H54 (cell line): ENCODE measurements at places on chromosomes 5 and 9.

DNA sequence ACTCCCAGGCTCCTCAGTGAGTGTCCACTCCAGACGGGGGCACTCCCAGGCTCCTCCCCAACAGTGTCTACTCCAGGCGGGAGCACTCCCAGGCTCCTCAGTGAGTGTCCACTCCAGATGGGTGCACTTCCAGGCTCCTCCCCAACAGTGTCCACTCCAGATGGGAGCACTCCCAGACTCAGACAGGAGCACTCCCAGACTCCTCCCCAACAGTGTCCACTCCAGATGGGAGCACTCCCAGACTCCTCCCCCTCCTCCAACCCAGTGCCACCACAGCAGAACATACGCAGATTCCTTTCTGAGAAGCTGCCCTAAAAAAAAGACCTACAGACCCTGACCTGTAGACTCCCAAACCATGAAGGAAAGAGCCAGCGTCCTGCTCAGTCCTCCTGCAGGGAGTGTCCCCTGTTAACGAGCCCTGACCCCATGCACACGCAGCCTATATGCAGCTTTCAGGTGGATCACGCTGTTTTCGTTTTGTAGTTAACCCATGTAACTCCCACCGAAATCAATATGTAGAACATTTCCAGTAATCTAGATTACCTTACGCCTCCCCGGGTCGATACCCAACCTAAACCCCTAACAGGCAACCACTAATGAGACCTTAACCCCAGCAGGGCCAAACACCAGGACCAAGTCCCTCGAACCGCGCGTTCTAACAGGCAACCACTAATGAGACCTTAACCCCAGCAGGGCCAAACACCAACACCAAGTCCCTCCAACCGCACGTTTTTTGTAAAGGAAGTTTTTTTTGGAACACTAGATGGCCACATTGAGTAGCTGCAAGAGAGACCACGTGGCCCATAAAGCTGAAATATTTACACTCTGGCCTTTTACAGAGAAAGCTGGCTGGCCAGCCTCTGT, 15.7 kb downstream of the PNPLA7 start:
- DNase-seq: peak; percentile 80

GRCh38 chr9:17660158-17660557, 81.3 kb downstream of the SH3GL2 start:
- no peak for DNase-seq

GRCh38 chr5:170720984-170721383, 62.5 kb upstream of the GABRP start:
- no peak for DNase-seq

DNA sequence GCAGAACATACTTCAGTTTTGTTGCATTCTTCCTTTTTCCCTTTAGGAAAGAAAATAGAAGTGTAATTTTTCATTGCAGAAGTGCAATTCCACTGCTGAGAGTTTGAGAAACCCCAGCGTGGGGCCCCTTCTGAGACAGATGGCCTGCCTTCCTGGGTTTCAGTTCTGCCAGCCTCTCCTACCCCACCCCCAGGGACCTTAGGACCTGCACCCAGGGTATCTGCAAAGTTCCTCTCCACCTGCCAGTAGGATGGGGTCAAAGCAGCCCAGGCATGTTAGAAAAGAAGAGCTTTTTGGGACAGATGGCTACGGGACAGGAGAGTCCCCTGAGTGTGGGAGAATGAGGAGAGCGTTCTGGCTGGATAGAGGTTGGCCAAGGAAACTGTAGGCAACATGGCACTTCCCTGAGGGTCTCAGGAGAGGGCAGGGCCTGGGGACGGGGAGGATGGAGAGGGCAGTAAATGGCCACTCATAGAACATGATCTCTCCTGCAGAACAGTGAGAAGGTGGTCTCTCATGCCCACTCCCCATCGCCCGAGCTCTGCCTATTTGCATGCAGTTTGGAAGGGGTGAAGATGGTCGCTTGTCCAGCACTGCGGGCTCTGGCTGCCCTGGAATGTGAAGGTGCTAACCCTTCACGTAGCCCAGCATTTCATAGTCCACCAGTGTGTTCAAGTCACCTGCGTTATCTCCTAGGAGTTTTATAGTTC, at the start of gene TIFAB:
TIFAB (minus strand) TSS at position 31 of the 710 bp plus-strand sequence. CDS start 2,412 bp downstream, outside the sequence.
- no peak for DNase-seq

DNA sequence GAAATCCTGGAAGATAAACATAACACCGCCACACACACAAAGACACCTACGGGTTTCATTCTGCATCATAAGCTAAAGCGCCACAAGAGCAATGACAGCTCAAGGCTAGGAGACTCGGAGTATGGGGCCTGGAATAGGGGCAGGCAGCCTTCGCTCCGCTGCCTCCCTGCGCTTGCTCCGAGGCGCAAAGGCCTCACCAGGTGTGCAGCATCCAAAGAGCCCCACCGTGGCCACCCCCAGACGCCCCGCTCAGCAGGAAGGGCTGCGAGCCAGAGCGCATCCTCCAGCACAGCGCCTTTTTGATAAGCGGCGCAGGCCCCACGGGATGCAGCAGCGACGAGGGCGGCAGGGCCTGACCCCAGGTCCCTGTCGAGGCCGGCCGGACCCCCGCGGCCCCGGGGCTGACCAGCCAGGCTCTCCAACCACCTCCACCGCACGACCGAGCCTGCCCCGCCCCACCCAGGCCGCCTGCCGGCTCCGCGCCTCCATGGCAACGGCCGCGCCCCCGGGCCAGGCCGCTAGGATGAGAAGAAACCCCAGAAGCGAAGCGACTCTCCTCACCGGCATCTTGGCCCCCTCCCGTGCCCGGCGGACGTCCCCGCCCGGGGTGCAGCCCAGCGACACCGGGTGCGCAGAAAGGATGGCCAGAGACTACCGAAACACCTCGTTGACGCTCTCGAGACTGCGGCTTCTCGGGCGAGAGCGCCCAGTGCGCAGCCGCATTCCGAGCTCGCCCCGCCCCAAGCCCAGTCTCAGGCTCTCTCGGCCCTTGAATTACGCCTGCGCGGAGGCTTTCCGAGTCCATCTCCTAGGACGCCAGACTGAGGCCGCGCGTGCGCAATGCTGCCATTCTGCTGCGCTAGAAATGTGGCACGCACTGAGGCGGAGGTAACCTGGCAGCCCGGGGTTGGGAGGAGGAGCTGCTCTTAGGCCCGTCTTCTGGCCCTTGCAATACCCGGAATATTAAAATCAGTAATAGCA, at the start of gene KIF3A:
KIF3A (minus strand) TSS at position 694 of the 981 bp plus-strand sequence; CDS start at position 567, 127 bp downstream.
- DNase-seq: peak; percentile 99

DNA sequence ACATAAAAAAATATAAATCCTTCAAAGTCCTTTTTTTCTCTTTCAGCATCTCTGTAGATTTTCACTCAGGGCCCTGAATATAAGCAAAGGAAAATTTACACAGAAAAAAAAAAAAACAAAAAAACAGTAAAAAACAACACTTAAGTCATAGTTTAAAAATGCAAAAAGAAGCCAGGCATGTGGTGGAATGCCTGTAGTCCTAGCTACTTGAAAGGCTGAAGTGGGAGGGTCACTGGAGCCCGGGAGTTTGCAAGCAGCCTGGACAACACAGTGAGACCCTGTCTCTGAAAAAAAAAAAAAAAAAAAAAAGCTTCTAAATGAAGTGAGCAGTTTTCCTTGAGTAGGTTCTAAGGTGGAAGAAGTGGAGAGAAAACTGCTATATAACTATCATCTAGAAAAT, 55.0 kb upstream of the BNC2 start:
- DNase-seq: no peak

DNA sequence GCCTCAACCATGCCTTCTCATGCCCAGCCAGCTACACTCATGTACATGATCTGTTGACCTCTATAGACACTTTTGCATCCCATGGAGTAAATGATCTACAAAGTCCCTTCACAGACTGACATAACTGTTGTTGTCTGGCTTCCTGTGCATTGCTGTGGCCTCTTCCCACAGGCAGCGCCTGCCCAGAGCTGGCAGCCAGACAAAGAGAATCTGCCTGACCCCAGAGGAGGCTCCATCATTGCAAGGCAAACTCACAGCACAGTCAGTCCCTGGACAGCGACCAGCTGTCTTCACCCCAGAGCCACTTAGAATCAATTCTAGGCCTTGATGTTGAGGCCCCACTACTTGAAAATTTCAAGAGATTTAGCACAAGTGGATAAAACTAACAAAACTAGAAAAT, 65.5 kb downstream of the INSYN2B start:
- DNase-seq: no peak

- no peak for DNase-seq
Measured at GRCh38 chr5:161095953-161096352, 243.9 kb upstream of the ATP10B start.

GRCh38 chr5:61697809-61698558, 365.9 kb downstream of the ZSWIM6 start:
- DNase-seq: no peak

DNA sequence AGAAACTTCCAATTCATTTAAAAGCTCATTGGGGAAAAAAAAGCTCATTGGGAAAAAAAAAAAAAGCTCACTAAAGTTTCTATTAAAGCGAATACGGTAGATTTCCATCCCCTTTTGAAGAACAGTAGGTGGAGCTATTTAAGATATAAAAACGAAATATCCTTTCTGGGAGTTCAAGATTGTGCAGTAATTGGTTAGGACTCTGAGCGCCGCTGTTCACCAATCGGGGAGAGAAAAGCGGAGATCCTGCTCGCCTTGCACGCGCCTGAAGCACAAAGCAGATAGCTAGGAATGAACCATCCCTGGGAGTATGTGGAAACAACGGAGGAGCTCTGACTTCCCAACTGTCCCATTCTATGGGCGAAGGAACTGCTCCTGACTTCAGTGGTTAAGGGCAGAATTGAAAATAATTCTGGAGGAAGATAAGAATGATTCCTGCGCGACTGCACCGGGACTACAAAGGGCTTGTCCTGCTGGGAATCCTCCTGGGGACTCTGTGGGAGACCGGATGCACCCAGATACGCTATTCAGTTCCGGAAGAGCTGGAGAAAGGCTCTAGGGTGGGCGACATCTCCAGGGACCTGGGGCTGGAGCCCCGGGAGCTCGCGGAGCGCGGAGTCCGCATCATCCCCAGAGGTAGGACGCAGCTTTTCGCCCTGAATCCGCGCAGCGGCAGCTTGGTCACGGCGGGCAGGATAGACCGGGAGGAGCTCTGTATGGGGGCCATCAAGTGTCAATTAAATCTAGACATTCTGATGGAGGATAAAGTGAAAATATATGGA, at the start of gene PCDHGA12:
PCDHGA12 (plus strand) TSS at position 176 of the 782 bp plus-strand sequence; CDS start at position 429, 253 bp downstream.
- DNase-seq: no peak

DNA sequence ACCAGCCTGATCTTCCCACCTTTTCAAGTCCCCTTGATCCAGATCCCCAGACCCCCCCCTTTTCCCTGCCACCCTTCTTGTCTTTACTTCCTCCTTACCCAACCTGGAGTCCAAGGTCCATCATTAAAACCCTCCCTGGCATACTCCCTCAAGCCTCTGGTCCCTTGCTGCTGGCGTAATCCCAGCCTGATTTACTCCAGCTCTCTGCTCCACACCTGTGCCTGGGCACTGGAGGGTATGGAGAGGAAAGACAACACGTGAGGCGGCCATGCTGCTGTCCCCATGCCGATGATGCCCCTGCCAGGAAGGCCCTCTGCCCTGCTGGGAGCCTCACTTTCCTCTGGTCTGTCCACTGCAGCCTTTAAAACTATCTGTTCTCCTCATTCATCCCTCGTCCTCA, 5.1 kb downstream of the B4GALT7 start:
- no peak for DNase-seq

GRCh38 chr5:40378396-40379177, 301.1 kb upstream of the PTGER4 start:
- no peak for DNase-seq

DNA sequence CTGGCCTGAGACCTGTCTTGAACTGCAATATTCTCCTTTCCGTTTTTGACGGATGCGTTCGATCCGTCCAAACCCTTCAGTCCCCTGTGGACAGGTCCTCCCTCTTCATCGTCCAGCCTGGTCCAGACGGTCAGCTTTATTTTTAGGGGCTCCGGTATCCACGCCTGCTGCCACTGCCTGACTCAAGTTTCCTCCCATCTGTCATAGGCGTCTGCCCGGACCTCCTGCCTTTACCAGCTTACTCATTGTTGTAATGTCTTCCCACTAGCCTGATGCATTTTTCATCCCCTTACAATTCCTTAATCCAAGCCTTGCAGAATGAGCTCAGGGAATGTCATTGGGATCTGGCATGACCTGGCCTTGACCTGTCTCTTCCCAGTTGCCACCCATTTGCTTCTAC, 145.8 kb downstream of the TENT4A start:
- DNase-seq: no peak

- DNase-seq: no peak
Measured at GRCh38 chr5:36661456-36662220, 55.2 kb downstream of the SLC1A3 start.

- DNase-seq: no peak
Measured at GRCh38 chr9:89952401-89952800, 347.6 kb downstream of the GADD45G start.

DNA sequence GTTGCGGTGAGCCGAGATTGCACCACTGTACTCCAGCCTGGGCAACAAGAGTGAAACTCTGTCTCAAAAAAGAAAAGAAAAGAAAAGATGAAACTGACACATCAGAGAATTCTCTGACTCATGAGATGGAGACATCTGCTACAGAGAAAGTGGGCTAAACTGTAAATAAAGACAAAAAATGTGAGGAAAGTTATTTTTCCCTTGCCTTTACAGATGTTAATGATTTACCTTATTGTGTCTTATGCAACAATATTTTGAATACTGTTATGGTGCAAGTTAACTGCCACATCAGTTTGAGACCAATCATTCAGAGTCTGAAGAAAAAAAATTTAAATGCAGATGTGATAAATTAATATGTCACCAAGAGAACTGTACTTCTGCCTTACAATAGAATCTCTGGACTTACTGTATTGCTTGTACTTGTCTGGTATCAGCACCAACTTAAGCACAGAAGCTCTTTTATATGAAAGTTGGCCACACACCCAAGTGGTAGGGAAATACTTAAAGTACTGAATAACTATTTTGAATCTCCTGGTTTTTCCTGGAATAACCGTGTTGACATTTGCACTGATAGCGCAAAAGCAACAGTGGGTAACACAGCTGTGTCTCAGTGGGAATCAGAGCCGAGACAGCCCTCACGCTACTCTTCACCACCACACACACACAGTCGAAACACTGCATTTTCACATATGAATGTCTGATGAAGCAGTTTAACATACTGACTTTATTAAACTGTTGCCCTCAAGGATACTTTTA, 169.9 kb downstream of the FANCC start:
- no peak for DNase-seq

GRCh38 chr5:32100691-32101302, 73.3 kb downstream of the GOLPH3 start:
- no peak for DNase-seq

GRCh38 chr5:169280696-169281095, 20.2 kb downstream of the SLIT3 start:
- DNase-seq: no peak
